ENCODE measurements at places on chromosomes 11 and 22. TPM values are rescaled to one million over a fixed set of nuclear protein-coding genes. Genes with fewer than 3 reads are reported as not detected.

Gene LRRC4C
- total RNA-seq: under 0.01 TPM

Gene TUBA8
- 0.67 TPM for total RNA-seq

Gene LSP1
- total RNA-seq: not detected

Gene OR5L2
- not detected for total RNA-seq

Gene CEP57
- 64.3 TPM for total RNA-seq

Gene AKIP1
- 36.3 TPM for total RNA-seq

Gene DGCR6
- 1.7 TPM for total RNA-seq
